ENCODE measurements at places on chromosomes 1 and 21.

DNA sequence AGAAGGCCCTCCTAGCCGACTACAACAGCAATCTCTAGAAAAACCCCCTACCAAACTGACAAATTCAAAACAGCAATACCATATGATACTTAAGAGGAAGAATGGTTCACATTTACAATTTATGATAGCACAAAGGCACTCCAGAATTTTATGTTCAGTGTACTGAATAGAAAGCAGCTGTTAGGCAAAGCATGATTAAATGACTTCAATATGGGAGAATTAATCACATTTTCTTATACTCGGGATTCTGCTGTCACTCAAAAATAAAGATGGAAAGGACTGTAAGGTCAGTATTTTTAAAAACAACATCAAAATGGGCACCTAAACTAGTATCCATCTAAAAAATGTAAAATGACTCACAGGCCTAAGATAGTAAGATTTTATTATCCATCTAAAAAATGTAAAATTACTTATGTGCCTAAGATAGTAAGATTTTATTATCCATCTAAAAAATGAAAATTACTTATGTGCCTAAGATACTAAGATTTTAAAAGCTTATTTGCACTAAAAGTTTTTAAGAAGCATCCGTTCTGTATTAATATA lies 198.5 kb downstream of the SMYD3 start:
- no peak for DNase-seq

- DNase-seq = no peak
Observed at GRCh38 chr21:36433059-36433709, 46.7 kb downstream of the CLDN14 start.

GRCh38 chr1:192986110-192986747 lies 72.9 kb downstream of the UCHL5 start:
- no peak for DNase-seq

DNA sequence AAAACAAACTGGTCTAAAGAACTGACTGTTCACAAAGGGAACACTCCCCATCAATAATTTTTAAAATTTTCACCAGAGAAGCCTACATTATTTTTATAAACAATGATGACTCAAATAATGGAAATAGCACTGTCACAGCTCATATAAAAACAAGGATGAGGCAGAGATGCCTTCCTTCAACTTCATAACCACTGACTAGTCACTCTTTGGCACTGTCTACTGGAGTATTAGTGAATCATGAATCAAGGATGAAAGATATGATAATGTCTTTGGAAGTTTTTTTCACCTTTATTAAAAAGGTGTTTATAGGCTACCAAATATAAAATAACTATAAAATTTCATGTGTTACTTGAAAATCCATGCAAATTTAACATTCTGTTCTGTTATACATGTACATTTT lies 316.9 kb downstream of the VAV3 start:
- DNase-seq = no peak

GRCh38 chr1:229022595-229023333 lies 248.1 kb upstream of the RAB4A start:
- DNase-seq = peak; percentile 87

GRCh38 chr1:53878492-53879105 lies 11.0 kb downstream of the YIPF1 start:
- DNase-seq = no peak

- no peak for DNase-seq
Observed at GRCh38 chr1:198909973-198910372, 271.1 kb downstream of the PTPRC start.

DNA sequence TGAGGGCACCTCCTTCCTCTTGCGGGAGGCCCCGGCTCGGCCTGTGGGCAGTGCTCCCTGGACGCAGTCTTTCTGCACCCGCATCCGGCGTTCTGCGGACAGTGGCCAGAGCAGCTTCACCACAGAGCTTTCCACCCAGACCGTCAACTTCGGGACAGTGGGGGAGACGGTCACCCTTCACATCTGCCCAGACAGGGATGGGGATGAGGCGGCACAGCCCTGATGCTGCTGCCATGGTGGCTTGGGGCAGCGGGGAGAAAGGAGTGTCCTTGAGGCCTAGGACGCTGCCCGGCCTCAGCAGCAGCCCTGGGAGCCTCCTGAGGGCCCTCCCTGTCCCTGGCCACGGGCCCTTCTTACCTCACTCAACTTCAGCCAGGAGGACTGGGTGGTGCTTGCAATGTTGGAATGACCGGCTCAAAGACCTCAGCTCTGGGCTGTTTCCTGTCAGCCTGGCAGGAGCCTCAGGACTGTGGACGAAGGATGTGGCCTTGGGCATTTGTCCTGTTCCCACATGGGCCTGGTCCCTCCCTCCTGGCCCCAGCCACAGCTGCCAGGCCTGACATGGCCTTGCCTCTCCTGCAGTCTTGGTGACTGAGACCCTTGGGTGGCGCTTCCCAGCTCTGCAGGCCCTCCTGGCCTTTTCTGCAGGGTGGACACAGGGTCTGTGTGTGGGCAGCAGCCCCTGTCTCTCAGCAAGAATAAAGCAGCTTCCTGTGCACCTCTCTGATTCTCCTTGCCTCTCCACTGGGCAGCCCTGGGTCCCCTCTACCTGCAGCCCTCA lies 45.9 kb downstream of the TRIM11 start:
- no peak for DNase-seq

GRCh38 chr21:44757731-44758130 lies 43.9 kb downstream of the UBE2G2 start:
- no peak for DNase-seq

DNA sequence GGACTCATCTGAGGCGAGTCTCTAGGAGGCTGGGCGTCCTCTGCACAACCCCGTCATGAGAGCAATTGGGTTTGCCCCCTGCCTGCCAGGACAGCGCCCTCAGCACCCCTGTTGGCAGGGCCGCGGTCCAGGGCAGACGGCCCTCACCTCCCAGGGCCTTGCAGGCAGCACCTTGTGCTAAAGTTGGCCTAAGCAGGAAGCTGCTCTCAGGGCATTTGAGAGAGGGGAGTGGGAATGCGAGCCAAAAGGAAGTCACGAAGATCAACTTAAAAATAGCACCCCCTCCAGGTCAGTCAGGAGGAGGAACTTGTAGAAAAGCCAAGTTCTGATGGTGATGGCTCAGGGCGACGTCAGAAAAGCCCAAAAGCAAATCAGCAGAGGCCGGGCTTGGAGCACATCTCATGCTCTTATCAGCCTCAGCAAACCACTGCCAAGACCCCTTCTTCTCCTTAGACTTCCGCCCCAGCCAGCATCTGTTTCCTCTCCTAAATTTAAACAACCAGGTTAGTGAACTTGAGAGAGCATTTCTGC lies 12.6 kb upstream of the ADORA3 start:
- DNase-seq = no peak

DNA sequence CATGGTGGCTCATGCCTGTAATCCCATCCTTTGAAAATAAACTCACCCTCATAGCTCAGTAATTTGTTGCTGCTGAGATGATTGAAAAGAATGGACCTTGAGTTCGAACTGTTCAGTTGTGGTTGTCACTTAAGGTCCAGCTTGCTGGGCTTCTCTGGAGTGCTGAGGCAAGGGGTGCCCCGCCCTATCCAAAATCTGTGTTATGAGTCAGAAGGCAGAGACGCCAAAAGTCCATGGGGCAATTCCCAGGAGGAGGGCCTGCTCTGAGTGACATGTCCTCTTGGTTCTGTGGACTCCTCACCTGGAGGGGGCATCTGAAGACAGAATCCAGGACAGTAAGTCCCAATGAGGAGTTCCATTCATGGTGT lies 64.8 kb downstream of the MYOM3 start:
- no peak for DNase-seq

- DNase-seq = no peak
Observed at GRCh38 chr1:206101351-206102045, 15.7 kb downstream of the AVPR1B start.

DNA sequence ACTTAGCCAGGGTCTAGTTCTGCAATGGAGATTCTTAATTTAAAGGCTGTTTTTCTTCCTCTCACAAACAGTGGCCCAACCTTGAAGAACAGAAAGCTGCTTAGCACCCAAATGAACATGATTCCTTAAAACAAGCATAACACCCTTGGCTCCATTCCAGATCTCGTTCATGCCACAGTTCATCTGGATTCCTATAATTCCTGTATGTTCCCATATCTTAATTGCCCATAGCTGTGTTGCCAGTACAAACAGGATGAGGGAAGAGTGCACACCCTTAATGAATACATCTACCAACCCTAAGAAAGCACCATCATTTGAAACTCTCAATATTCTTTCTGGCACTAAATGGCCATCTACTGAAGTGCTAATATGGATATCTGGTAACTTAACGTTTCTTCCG lies 45.5 kb downstream of the TGFB2 start:
- DNase-seq = no peak

DNA sequence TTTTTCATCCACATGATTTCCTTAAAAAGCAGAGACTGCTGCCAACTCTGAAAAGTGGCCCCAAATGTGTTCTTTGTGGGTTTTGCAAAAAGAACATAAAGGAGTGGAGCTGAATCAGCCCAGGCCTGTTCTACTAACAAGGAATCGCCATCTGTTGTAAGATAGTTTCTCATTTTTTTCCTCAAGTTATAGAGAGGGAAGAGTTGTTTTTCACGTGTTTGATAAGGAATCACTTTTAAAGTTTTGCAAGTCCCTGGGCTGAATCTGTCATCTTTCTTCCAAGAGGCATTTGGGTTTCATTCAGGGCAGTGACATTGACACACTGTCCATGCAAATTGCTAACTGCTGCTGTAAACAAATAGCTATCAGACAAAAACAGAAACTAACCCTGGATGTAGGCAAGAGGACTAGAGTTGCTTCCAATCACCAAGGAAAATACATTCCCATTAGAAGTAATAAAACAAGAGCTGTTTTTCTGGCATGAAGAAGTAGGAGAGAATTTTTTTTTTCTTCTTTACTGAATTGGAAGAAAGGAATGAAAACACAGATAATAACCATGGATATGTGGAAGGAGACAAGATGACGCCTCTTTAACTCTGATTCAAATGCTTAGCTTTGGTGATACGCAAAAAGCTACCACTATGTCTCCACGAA lies 58.8 kb upstream of the TBX15 start:
- no peak for DNase-seq

DNA sequence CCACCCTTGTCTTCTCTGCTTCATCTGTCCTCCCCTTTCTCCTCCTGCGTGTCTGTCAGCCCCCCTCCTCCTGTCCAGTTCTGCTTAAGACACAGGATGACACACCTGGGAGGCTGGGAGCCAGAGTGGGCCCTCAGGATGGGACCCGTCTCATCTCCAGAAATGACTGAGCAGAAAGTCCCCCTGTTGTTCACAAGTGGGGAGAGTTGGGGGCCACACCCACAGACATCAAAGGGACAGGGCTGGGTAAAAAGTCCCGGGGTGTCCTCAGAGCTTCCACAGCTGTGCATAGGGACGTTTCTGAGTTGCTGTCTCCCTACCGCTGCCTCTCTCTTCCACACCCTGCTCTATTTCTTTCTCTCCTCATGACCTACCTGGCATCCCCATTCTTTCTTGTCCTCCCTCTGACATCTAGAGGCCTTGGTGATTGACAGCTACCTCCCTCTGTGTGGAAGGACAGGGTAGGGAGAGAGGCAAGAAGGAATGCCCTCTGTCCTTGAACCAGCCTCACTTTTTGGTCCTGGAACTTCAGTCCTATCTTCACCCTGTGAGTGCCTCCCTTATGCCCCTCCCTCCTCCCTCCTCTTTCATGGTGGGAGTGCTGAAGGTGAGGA lies 19.5 kb upstream of the SH2D2A start:
- DNase-seq = no peak

GRCh38 chr1:18360251-18360650 lies 120.5 kb upstream of the KLHDC7A start:
- no peak for DNase-seq

- no peak for DNase-seq
Observed at GRCh38 chr1:234604495-234605398, 5.2 kb downstream of the IRF2BP2 start.

DNA sequence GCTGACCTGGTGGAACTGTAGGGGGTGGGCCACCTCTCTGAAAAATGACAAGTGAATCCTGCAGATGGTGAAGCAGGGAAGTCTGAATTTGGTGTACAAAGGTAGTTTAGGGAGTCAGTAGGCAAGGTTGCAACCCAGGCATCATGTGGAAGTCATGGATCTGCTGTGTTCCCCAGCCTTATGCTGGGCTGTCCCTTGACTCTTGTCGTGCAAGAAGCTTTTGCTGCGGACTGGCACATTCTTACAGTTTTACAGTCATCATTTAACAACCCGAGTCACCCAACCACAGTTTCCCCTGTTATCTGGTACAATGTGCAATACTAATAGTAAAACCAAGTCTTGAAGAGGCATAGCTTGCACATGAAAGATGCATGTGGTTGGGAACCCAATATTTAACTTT lies 13.2 kb downstream of the RHOU start:
- no peak for DNase-seq

GRCh38 chr1:198680174-198680875 lies 41.5 kb downstream of the PTPRC start:
- no peak for DNase-seq

DNA sequence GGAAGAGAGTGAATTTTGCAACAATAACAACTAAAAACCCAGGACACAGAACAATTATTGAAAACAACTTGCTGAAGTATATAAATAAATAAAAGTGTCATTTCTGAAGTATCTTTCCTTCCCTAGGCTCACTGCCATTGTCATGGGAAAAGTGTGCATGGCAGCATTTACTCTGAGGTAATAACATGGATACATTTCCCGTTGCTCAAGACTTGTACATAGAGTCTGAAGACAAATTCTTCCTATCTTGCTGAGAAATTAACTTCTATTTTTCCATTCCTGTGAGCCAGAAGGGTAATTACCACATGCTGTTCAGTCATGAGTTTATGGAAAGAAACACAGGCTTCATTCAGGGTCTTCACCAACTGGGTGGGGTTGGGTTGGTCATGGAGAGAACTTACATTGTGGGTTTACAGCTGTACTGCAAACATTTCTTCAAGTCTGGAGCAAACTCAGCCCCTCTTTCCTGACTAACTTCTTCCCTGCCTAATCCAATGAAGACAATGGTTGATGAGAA lies 32.2 kb downstream of the ST6GALNAC3 start:
- no peak for DNase-seq

Measured in dorsolateral prefrontal cortex (tissue), 122 donors.